ENCODE measurements at places on chromosomes 13 and 19.
A peak's percentile ranks its signal among the peaks of the same experiment; 100 is the strongest.

DNA sequence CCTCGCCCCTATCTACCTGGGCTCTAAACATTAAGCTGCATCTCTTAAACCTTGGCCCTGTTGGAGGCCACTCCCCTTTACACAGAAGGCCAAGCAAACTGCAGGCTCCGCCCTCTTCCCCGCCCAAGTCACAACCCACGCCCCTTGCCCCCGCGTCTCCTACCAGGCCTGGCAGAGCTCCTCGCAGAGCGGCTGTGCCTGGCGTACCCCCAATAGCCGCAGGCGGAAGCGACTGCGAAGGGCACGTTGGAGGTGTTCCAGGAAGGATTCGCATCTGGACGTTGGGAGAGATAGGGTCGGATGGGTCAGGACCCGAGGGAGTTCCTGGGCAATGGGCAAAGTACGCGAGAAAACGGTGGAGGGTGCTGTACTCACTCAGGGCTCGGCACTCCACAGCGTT lies 5.9 kb downstream of the RTBDN start:
- DNase-seq, result no peak

DNA sequence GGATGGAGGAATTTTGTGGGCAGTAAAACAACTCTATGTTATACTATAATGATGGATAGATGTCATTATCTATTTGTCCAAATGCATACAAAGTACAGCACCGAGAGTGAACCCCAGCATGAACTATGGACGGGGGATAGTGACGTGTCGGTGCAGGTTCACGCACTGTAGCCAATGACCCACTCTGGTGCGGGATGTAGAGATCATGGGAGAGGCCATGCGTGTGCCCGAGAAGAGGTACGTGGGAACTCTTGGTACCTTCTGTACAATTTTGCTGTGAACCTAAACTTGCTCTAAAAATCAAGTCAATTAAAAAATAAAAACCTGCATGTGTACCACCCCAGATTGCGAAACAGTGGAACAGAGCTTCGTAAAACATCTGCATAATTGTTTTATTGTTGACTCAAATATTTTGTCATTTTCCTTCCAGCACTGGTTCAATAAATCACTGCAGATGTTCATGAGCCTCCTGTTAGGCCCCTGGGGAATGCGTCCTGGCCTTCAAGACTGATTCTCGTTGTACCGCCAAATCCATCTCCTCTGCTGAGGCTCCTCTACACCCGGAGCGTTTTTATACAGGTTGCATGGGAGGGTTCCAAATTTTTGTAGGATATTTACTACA lies 30.9 kb downstream of the COL4A1 start:
- no peak for DNase-seq

- DNase-seq, result no peak
These were observed 724.0 kb upstream of the MIR17HG start for GRCh38 chr13:90623318-90624011.

GRCh38 chr13:43373400-43373799 lies 350.0 kb downstream of the DNAJC15 start:
- DNase-seq, result no peak

DNA sequence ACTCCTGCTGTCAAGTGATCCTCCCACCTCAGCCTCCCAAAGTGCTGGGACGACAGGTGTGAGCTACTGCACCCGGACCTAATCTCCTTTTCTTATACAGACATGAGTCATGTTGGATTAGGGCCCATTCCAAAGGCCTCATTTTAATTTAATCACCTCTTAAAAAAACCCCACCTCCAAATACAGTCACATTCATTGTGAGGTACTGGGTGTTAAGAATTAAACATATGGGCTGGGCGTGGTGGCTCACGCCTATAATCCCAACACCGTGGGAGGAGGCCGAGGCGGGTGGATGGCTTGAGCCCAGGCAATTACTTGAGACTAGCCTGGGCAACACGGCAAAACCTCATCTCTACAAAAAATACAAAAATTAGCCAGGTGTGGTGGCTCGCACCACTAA lies 46.6 kb downstream of the PIN1 start:
- DNase-seq, result no peak

DNA sequence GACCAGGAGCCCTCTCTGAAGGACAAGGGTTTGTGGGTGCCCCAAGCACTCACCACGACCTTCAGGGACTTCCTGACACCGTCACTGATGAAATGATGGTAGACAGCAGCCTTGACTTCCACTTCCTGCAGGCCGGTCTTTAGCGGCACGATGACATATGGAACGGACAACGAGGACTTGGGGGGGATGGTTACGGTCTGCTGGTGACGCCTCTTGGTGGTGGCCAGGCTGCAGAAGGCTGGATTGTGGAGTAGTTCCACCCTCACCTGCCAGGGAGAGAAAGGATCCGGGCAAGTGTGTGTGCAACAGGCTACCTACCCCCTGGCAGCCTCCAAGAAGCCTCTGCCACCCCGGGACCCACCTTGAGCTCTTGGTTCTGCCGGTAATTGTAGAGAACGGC lies 23.2 kb downstream of the C3 start:
- DNase-seq, result no peak

- DNase-seq, result no peak
These were observed 552.1 kb downstream of the DCT start for GRCh38 chr13:93927431-93927830.

DNA sequence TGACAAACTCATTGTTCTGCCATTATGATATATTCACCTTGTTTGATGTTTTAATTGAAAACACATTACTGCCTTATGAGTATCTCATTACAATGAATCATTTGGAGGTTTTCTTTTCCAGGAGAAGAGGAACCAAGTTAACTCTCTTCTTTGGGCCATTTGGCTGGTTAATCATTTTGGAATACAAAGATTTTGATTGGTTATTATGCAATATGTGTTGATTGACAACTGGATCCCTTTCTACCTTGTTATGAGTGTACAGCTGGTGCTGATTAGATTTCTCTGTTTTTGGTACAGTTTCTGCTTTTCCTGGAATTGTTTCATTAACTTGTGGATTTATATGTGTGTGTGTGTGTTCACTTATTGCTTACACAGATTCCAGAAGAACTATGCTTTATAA lies 49.2 kb upstream of the RGCC start:
- no peak for DNase-seq

GRCh38 chr19:532561-533363 lies 1.2 kb downstream of the CDC34 start:
- DNase-seq, result no peak

- no peak for DNase-seq
These were observed 7.6 kb downstream of the PNKP start for GRCh38 chr19:49859682-49860335.

DNA sequence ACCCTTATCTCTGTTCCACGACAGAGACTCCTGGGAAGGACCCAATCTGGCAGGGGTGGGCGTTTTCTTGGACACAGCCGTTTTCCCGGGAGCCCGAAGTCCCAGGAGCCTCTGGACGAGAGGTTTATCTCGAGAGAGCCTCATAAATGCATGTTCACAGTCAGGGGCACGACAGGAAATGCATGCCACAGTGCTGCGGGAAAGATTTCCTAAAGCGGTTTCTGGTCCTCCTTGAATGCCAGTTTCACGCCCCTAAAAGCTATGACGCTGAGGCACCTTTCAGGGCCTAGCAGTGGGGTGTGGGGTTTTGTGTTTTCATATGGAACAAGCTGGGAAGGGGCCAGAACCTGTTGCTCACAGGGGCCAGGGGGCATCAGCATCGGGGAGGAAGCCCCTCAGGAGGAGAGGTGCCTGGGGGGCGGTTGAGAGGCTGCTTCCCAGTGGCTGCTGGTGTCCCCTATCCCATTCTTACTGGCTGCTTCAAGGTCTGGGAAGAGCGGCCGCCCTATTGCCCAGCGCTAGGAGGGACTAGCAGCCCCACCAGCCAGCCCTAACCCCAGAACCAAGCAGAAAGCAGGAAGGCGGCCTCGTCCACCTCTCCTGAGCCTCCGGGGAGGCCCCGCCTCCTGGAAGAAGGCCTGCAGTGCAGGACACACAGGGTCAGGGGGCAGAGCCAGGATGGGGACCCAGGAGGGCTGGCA lies 157.0 kb downstream of the KDM4B start:
- DNase-seq, result no peak

DNA sequence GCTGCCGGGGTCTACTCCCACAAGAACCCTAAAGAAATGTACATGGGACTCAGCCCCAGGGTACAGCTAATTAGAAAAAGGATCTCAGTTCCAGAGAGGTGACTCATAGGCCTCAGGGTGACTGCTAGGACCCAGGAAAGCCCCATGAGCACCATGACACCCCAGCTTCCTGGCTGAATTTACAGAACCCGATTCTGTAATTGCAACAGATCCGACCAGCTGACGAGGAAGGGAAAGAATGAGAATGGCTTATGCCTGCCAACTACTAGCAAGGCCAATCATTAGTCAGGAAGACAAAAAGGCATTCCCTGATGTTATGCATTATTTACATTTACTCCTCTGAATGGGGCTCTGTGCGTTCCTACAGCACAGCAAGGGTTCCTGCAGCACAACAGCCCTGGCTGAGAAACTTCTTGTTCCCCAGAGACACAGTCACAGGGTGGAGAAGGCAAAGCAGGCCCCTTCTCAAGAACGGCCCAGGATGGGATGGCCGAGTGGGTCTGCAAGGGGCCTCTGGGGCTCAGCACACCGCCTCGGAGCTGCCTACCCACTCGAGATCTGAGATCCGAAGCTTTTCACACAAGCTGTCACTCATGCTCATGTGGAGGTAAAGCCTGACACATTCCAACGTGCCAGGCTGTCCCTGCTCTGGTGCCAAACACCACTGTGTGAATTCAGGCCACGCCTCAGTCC lies 27.2 kb downstream of the PBX4 start:
- peak; percentile 60 for DNase-seq

GRCh38 chr19:51210191-51210784 lies 14.6 kb upstream of the CD33 start:
- no peak for DNase-seq

GRCh38 chr13:98997738-98998641 lies 20.1 kb upstream of the DOCK9 start:
- DNase-seq, result no peak

- DNase-seq, result no peak
These were observed 3.7 kb downstream of the MARCHF2 start for GRCh38 chr19:8416796-8417195.

- DNase-seq, result no peak
These were observed 127.2 kb upstream of the MAB21L1 start for GRCh38 chr13:35603593-35604285.

GRCh38 chr19:14003251-14004055 lies 2.7 kb downstream of the RFX1 start:
- DNase-seq, result no peak

DNA sequence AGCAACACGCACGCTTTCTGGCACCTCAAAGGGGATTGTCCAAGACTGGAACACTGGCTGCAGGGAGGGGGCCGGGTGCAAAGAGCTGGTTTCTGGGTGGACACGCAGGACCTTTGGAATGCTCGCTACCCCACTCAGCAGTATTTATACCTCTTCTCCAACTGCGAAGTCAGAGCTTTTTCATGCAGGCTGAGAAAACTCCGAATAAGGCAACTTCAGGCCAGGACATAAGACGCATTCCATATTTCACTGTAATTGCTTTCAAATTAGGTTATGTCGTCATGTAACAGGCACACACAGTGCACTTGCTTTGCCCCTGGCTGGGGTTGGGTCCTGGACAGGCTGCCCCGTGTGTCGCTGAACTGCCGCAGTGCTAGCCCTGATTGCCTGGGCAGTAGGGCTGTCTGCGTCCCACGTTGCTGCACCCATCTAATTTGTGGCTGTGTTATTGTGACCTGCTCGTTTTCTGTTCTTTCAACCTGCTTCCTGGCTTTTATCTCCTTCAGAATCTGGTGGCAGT lies 44.5 kb downstream of the ACTN4 start:
- DNase-seq, result no peak

GRCh38 chr13:103184413-103184812 lies 118.2 kb upstream of the SLC10A2 start:
- no peak for DNase-seq

- no peak for DNase-seq
These were observed 31.5 kb downstream of the FREM2 start for GRCh38 chr13:38718374-38718773.

Data from GM12892 (cell line).